ENCODE measurements at places on chromosomes 6 and 20.

DNA sequence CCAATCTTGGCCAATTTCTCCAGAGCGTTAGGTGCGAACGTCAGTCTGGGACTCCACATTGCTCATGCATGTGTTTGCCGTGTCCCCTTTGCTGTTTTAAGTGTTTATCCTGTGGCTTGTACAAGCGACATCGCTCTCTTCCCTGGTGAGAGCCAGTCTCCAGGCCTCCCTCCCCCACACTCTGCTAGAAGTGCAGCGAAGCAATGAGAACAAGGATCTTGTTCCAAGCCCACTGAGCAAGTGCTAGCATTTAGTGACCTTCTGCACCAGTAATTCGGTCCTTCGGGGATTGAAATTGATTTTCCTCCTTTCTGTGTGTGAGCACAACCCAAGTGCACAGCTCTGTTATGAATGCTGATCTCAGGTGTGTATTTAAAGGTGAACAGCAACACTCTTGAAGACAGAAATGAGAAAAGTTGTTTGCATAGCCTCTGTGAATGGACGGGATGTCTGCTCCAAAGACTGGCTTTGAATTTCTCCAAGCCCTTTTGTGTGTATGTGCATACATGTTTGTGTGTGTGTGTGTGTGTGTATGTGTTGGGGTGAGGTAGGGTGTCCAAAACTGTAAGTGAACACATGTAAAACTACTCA, 29.0 kb downstream of the CD83 start:
- no peak for DNase-seq

DNA sequence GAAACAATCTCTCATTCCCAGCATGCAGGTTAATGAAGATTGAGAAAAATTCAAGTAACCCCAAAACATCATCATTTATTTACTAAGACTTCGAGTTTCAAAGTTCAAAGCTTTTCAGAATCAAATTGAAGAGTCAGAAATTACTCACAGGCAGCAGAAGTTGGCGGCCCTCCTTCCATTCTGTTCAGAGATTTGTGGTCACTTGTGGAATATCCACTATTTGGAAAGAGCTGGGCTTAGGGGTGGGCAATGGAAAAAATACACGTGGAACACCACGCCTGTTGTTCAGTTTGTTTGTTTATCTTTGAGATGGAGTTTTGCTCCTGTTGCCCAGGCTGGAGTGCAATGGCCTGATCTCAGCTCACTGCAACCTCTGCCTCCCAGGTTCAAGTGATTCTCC, 108.6 kb upstream of the NAA20 start:
- DNase-seq, result no peak

DNA sequence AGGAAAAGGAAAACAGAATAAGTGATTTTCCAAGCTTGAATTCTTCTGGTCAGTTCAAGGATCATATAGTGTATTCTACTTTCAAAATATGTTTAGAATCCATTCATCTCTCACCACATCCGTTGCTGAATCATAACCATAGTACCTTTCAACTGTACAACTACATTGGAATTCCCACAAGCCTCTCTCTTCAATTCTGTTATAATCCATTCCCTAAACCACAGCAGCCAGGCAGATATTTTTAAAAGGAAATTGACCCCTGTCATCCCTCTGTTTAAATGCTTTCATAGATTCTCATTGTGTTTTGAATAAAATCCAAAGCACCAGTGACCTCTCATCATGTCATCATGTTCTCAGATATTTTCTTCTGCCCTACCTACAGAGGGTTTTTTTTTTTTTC, 412.7 kb downstream of the GRIK2 start:
- DNase-seq, result no peak

DNA sequence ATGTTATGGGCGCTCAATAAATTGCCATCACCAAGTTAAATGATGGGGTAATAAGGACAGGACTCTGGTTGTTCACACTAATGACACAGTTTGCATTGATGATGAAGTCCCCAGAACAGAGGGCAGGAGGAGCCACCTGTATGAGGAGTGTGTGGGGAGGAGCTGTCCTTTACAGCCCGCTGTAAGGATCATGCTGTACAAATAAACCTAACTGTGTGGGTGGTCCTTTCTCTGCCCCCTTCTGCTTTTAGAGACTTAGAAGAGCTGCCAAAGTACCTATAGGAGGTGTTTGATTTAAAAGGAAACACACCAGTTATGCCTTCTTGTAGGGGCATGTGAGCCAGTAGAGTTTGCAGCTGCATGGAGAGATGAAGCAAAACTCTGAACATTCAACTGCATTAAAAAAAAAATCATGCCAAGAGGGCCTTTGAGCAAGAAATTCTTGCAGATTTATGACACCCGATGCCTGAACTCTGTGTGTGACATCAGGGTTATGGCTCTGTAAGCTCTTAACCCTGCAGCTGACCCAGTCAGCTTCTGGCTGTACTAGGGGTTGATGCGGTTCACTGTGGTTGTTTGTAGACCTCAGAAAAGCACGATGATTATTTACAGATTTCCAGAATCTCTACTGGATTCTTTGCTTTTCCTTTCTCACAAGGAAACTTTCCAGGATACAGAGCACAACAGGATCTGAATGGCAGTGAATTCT, 67.4 kb downstream of the UST start:
- no peak for DNase-seq

DNA sequence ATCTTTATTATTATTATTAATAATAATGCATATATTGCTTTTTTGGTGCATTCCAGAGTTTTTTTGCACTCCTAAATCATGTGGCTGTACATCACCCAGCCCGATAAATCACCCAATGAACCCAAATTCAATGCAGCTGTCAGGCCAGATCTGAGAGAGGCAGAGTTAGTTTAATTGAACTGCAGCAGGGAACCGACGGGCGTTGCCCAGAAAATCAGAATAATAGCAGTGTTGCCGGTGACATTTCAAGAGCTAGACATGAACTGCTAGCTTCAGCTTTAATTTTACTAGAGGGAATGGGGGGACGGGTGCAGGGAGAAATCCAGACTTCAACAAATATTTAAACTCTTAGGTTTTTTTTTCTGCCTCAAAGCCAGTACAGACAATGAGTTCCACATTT, 135.0 kb downstream of the CLIC5 start:
- no peak for DNase-seq

DNA sequence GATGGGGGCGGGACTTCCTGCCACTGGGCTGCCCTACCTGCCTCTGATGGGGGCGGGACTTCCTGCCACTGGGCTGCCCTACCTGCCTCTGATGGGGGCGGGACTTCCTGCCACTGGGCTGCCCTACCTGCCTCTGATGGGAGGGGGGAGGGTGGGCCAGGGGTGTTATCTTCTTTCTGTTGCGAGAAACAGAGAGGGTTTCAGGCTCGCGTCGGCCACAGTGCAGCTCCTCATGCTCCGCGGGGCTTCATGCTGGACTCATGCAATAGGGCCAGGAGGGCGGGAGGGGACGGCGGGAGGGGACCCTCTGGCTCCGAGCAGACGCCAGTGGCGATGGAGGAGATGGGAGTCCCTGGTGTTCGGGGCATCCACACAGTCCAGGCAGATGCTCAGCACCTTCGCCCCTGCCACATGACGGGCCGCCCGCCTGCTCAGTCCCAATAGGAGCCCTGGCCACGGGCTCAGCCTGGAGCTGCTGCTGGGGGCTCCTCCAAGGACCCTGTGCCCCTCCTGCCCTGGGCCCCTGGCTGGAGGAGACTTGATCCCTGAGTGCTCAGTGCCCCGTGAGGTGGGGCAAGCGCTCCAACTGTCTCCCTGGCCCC, 48.8 kb upstream of the CHRNA4 start:
- no peak for DNase-seq

GRCh38 chr6:37052027-37052628, 46.7 kb downstream of the FGD2 start:
- DNase-seq, result no peak

- no peak for DNase-seq
Observed at GRCh38 chr20:43922614-43923013, 8.0 kb downstream of the TOX2 start.

- DNase-seq, result no peak
Observed at GRCh38 chr20:367486-367887, 13.1 kb upstream of the TRIB3 start.

- DNase-seq, result no peak
Observed at GRCh38 chr6:122657601-122658000, 47.4 kb downstream of the PKIB start.

GRCh38 chr6:18388942-18389341, 1.8 kb downstream of the RNF144B start:
- DNase-seq, result peak; percentile 53

- no peak for DNase-seq
Observed at GRCh38 chr20:62364911-62365736, 2.0 kb downstream of the LAMA5 start.
